ENCODE measurements at places on chromosomes 1 and 21. TPM values are rescaled to one million over a fixed set of nuclear protein-coding genes. Genes with fewer than 3 reads are reported as not detected.
A peak's percentile ranks its signal among the peaks of the same experiment; 100 is the strongest.

DNA sequence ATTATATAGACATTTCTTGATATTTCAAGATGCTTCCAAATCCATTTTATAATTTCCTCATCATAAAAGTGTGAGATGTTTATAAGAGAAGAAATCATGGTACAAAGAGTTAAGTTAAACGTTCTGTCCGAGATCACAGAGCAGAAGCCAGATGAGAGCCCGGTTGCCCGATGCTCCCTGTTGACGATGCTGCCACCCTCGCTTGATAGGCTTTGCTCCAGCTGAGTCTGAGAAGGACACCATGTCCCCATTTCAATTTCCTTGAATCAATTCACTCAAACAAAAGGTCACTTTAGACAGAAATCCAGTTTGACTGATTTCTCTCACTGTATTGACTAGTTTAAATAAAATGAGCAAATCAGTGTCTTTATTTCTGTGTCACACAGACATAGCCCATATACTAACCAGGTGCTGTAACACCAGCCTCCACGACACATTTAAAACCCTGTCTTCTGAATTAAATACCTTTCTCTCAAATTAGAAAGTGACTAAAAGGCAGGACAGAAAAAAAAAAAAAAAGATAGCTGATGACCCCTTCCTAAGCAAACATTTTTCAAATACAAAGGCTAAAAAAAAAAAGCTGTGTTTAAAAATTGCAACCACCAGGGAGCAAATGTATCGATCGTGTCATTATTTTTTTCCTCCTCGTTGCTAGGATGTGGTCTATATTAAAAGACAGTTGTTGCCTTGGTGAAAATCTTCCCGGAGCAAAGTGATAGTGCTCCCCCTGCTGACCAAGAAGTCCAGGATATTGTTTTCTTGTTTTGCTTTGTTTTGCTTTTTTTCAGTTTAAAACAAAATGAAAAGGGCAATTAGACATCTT lies 35.2 kb downstream of the DNASE2B start:
- DNase-seq, result peak; percentile 53

DNA sequence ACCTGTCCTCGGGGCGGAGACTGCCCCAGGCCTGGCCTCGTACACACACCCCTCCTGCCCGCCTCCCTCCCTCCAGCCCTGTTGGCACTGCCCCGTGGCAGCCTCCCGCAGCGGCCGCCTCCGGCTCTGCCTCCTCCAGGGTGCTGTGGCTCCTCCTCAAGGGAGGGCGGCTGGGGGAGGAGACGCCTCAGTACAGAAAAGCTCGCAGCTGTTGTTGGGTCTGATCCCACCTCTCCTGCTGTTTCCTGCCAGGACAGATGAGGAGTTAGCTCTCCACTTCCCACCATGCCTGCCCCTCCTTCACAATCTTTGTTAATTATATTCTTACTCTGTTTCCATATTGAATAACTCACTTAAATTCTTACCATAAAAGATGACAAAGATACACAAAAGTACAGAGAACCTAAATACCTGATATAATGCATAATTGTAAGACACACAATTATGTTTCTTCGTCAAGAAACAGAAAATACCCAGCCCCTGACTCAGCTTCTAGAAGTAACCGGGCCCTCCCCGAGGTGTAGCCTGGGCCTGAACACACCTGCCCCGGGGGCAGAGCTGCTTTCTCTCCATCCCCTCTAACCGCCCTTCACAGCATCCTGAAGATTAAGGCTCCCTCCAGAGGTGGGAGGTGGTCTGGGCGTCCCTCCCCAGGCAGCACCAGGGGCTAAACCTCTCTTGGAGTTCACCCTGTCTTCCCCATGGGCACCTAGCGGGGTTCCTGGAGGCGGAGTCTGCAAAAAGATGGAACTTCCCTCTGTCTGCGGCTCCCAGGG lies 30.6 kb upstream of the COL6A1 start:
- DNase-seq, result no peak

DNA sequence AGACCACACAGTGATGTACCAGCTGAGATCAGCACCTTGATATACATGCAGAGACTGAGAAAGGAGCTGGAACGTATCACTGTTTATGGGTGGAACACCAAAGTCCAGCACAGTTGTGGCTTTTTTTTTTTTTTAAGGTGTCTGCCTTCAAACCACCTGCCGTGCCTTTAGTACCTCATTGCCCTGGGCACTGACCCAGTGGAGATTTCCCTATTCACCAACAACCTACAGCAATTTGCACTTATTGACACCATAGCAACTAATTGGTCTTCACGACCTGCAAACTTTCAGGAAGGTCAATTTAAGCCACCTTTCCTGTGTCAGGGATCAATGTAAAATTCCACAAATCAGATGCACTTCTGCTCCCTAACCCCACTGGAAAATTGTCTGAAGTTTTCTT lies 181.6 kb upstream of the ADGRL2 start:
- DNase-seq, result no peak

Gene CDKN2C
- total RNA-seq, result 3.5 TPM

All from neural crest cell (in vitro differentiated cells).